ENCODE measurements at places on chromosomes 3 and 15.

- DNase-seq, result peak; percentile 29
These were observed 440 bp downstream of the DCBLD2 start for GRCh38 chr3:98901119-98901391.

DNA sequence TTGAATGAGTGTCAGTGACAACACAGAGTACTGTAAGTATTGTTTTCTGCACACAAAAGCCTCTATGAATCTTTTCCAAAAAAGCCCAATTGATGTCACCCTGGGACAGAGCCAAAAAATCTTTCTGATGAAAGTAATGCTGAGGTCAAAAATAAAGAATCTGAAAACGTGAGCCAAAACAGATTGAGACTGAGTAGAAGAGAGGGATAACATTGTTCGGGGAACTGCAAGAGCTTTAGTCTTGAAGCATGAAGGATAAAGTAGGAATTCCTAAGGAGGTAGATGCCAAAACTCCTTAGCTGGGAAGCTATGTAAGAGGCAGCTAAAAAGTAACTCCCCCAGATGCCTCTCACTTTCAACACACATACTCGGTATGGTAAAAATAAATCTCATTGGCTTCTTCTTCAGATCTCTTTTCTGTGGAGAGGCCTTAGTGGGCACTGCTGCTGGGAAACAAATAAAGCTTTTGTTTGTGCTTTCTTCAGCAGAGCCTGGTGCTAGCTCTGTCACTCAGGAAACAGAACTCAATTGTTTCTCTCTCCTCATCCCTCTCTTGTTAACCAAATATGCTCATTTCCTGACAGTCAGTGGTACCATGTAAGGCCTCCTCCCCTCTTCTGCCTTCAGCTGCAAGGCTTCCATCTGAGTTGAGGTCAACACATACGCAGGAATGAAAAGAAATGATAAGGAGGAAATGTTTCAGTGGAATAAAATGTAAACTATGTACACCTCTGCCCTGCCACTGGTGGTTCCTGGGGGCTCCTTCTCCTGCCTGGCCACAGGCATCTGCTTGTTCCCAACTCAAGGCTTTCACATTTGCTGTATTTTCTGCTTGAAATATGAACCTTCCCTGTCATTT is 58.1 kb downstream of the CD200 start:
- DNase-seq, result peak; percentile 20

DNA sequence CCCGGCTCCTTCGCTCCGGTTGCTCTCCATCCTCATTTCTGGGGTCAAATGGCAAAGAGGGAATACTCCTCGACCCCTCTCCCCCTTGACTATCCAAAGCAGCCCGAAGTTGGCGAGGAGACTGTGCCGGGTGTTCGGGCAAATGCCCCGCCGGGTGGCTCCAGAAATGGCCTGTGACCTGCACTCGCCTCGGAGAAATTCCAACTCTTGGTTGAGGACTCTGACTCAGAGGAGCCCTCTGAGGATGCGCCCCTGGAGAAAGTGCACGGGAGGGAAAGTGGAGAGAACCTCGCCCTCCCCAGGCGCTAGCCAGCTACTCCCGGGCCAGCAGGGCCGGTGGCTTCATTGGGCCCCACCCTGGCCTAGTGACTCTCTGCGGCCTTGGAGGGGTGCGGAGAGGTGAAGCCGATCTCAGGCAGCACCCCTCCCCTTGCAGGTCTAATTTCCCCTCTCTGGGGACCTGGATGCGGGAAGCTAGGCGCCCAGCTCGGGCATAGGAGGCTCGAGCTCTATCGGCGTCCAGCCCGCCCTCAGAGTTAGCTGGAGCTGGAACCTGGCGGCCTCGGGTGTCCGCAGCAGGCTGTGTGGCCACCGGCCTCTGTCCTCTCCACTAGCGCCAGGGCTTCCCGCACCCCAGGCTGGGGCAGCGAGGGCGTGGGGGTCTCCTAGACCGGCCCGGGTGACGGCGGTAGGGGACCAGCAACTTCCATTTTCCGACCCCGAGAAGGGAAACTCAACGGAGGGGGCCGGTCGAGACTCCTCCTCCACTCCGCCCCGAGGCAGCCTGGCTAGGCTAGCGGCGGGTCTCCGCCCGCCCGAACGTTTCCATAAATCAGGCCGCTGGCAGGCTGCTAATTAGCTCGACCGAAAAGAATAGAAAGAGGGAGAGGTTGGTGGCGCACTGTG is 29.4 kb downstream of the NR2F2 start:
- no peak for DNase-seq

DNA sequence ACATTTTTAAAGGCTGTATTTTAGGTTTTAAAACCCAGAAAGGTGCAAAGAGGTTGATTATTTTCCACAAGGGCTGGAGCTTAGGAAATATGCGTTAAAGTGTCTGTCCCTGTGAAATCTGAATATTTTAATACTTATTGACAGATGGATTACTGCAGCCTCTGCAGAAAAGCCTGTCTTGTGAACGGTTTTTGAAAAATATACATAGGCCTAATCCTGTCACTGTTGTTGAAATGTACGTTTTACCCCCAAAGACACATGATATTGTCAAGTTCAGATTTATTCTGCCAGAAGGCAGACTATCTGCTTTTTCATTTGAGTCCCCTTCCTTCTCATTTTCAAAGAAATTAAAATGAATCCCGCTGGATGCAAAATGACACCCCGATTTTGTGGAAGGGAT is 2.2 kb upstream of the BCL6 start:
- no peak for DNase-seq

GRCh38 chr3:30098243-30098642 is 508.2 kb upstream of the TGFBR2 start:
- DNase-seq, result no peak

- no peak for DNase-seq
These were observed 297.5 kb upstream of the LYSMD4 start for GRCh38 chr15:100030586-100031229.

Data from nucleus accumbens (tissue), 56 donors.